ENCODE measurements at places on chromosomes 1 and 21. TPM values are rescaled to one million over a fixed set of nuclear protein-coding genes. Genes with fewer than 3 reads are reported as not detected.

- no peak for DNase-seq
These were observed 123.3 kb upstream of the IFFO2 start for GRCh38 chr1:19079541-19080472.

DNA sequence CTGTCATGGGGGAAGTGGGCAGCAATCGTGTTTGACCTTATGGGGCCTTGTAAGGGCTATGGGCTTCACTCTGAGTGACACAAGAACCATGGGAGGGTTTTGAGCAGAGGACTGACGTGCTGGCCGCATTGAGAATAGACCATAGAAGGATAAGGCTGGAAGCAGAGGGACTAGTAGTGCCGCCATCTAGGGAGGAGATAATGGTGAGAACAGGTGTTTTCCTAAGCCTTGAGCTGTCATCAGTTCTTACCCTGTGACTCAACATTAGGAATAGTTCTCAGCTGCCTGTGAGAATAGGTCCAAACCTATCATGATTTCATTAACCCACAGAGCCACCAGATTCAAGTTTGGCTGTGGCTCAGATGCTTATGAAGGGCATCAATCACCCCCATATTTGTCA is 228.5 kb downstream of the CACNA1E start:
- no peak for DNase-seq

The REN gene
- not detected for total RNA-seq

GRCh38 chr21:41459884-41460534 is 34.0 kb downstream of the MX1 start:
- DNase-seq: no peak

The RGS5 gene
- 2.7 TPM for total RNA-seq

The LRRC8B gene
- 0.63 TPM for total RNA-seq

The SELL gene
- not detected for total RNA-seq

GRCh38 chr1:178541379-178541778 is 28.5 kb downstream of the TEX35 start:
- no peak for DNase-seq

The TEDDM1 gene
- total RNA-seq: not detected

DNA sequence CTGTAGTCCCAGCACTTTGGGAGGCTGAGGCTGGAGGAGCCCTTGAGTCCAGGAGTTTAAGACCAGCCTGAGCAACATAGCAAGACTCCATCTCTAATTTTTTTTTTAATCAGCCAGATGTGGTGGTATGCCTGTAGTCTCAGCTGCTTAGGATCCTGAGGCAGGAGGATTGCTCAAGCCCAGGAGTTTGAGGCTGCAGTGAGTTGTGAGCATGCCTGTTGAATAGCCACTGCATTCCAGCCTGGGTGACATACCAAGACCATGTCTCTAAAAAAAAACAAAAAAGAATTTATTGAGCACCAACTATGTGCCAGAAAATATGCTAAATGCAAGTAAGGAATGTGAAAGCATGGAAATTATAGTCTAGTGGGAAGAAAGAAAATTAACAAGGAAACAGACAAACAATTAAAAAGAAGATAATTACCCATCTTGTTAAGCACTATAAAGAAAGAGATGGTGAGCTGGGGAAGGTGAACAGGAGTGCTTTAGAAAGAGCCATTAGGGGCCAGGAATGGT is 104.0 kb upstream of the ZNF678 start:
- peak; percentile 35 for DNase-seq

- DNase-seq: no peak
These were observed 776.1 kb downstream of the BRINP3 start for GRCh38 chr1:189701606-189702005.

The MXRA8 gene
- 1,040 TPM for total RNA-seq

The HTR6 gene
- not detected for total RNA-seq

DNA sequence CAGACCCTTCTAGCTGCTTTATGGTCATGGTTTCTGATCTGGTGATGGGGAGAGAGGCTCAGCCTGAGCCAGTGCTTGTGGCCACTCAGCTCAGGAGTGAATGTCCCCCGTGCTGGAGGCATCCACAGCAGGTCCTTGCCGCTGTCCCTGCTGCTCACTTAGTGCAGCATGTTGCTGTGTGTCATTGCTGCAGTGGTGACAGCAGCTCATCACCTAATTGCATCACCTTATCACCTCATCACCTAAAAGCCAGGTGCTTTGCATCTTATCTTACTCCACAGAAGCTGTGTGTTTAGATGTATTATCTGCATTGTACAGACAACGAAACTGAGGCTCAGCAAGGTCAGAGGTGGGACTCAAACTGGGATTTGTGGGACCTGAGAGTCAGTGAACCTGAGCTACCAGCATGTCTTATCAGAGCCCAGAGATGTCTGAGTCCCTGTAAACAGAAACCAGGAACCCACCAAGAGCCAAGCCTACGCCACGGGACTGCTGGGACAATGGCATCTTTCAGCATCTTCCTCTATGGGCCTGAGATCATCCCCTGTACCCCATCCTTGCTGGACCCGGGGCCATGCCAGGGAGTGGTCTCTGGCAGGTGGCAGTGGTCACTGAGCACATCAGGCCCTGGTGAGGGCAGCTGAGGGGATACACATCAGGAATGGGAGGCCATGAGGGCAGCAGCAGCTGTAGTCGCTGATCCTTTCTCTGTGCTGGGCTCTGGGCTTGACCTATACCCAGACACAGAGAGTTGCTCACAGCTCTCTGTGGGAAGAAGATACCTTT is 6.5 kb downstream of the PODN start:
- no peak for DNase-seq

The DISP1 gene
- total RNA-seq: 2.6 TPM

DNA sequence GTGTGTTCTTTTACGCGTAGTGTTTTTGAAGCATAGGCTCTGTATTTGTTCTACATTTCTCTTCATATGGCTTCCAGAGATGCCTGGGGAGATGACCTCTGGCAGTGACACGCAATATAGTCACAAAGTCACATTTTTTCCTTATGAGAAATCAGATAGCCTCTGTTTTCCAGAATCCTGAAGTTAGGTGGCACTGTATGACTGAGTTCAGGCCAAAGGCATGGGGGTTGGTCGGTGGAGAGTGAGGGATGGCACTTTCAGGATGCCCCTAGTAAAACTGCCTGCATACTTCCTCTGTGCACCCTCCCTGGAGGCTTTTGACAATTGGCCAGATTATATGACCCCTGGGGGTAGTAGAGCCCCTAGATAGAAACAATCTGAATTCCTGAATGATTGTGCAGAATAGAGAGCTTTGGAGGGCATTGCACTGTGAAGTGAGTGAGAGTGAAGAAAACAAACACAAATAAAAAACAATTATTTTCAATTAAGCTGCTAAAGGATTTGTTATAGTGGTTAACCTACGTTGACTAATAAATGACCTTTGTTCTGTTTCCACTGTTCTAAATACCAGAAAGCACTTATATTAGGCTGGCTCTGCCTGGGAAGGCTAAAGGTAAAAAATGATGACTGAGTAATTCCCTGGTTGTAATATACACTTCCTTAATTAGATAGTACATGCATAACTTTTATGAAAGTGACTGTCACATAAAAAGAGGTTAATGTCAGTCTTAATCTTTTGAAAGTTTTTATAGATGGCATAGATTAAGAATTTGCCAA is 1660.8 kb downstream of the PLA2G4A start:
- peak; percentile 4 for DNase-seq

GRCh38 chr1:94285031-94285654 is 47.8 kb upstream of the ARHGAP29 start:
- peak; percentile 53 for DNase-seq

The RNU1-4 gene
- under 0.01 TPM for total RNA-seq

- no peak for DNase-seq
These were observed 231.9 kb downstream of the TNR start for GRCh38 chr1:175511496-175511895.

DNA sequence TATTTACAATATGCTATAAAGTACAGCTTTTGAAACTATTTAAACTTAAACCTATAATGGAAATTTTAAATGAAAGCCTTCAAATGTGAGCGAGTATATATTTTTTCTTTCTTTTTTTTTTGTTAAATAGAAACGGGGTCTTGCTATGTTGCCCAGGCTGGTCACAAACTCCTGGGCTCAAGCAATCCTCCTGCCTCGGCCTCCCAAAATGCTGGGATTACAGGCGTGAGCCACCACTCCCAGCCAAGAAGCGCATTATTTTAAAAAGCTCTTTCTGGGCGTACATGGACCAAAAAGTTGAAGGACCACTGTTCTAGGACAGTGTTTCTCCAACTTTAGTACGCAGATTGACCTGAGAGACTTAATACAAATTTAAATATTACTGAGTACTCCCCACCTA is 87.5 kb downstream of the TRIM33 start:
- DNase-seq: no peak

GRCh38 chr21:32137931-32138330 is 140.9 kb downstream of the MIS18A start:
- no peak for DNase-seq

DNA sequence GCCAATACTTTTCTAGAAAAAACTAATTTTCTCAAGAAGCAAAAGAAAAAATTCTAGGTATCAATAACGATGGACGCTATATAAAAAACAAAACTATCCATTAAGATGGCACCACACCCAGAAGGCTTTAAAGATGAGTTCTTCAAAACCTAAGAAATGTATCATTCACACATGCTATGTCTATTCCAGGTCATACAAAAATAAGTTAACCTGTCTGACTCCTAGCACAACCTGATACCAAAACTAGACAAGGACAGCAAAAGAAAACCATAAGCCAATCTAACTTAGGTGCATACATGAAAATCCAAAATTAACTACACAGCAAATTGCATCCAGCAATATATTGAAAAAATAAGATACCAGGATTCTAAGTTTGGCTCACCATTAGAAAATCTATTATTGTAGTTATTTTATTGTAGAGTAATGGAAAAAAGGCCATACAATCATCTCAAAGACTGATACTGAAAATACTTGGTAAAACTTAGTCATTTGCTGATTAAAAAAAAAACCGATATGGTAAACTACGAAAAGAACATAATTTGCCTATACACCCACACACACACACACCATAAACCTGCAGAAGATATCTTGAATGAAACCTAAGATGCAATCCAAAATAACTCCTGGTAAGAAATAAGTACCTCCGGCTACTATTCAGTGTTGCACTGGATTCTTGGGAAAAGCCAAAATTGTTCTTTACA is 55.0 kb downstream of the TRAF5 start:
- no peak for DNase-seq

DNA sequence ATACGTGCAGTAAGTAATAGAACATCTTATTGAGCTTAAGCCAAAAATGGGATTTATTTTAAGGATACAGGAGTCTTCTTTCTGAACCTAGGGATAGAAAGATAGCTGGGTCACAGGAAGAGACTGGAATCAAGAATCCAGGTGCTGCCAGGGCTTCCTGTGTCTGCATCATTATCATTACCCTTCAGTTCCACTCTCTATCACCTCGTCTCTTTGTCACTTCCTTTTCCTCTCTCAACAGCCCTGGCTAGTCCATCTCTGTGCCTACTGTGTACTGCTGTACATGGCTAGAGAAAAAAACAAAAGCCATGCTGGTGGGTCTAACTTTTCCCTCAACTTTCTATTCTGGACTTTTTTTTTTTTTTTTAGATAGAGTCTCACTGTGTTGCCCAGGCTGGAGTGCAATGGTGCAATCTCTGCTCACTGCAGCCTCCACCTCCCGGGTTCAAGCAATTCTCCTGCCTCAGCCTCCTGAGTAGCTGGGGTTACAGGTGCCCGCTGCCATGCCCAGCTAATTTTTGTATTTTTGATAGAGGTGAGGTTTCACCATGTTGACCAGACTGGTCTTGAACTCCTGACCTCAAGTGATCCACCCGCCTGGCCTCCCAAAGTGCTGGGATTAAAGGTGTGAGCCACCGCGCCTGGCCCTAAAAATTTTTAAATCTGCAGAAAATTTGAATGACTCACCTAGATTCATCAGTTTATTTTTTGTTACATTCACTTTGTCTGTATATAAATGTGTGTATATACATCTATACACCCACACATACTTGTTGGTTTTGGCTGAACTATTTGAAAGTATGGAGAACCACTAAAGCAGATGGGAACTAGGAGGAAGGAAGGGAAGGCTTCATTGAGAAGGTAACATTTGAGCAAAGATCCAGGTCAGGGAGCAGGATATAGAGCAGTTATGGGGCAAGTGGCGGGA is 31.9 kb downstream of the UBE4B start:
- no peak for DNase-seq

- peak; percentile 99 for DNase-seq
These were observed 14.4 kb downstream of the CD58 start for GRCh38 chr1:116556289-116557006.

DNA sequence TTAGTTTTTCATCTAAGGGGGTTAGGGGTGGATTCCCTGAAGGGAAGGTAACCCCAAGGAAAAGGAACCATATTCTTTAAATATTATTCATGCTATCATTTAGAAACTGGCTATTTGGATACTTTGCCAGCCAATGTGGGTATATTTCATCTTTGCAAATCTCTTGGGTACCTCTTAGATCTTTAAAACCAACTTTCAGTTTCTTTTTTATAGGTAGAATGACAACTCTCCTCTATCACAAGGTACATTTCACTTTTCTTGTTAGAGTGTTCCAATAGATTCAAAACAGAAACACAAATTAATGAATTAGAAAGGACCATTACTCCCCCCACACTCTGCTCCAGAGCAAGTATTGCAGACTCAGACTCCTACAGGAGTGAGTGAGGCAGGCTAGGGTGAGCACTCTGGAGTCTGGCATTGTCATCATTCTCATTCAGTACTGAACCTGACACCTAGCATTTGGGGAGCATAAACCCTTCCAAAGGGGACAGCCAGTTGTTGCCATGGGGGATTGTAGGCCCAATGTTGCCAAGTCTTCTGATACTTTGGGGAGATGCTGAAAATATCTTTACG is 43.0 kb downstream of the MACO1 start:
- DNase-seq: no peak

DNA sequence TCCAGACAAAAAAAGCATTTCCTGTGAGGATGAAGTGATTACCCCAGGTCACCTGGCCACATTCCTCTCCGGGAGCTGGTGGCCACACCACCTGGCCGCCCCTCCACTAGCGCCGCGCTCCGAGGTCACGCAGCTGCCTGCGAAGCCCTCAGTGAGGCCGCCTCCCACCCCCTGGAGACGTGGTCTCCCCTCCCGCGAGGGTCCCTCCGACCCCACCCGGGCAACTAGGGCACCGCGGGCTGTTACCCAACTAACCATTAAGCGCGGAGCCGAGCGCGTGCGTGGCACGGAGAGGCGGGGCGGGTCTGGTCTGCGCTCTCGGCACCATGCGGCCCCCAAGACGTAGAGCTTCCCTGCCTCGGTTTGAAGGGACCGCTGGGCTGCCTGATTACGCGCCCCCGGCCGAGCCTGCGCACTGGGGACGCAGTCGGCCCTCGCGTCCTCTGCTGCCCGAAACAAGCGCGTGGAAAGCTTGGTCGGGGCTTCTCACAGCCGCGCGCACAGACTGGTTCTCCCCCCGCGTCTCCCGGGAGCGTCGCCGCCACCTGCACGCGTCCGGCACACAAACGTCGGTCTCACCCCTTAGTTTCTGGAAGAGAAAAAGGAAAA is 106.5 kb downstream of the SLC16A1 start:
- peak; percentile 68 for DNase-seq

- DNase-seq: no peak
These were observed 526.0 kb upstream of the ADGRL4 start for GRCh38 chr1:79532555-79532954.

The GCLM gene
- total RNA-seq: 30.6 TPM

GRCh38 chr21:43644609-43645008 is 14.7 kb downstream of the HSF2BP start:
- peak; percentile 88 for DNase-seq

The CHRM3 gene
- total RNA-seq: not detected

- no peak for DNase-seq
These were observed 273.3 kb downstream of the DISC1 start for GRCh38 chr1:231899713-231900435.

- DNase-seq: peak; percentile 79
These were observed 31.2 kb upstream of the COL6A2 start for GRCh38 chr21:46066591-46067331.

Measured in GM23248 (cell line).